ENCODE measurements at places on chromosomes 4 and X.
A peak's percentile ranks its signal among the peaks of the same experiment; 100 is the strongest.

GRCh38 chrX:40171513-40172400, 74.0 kb upstream of the BCOR start:
- peak; percentile 57 for DNase-seq

DNA sequence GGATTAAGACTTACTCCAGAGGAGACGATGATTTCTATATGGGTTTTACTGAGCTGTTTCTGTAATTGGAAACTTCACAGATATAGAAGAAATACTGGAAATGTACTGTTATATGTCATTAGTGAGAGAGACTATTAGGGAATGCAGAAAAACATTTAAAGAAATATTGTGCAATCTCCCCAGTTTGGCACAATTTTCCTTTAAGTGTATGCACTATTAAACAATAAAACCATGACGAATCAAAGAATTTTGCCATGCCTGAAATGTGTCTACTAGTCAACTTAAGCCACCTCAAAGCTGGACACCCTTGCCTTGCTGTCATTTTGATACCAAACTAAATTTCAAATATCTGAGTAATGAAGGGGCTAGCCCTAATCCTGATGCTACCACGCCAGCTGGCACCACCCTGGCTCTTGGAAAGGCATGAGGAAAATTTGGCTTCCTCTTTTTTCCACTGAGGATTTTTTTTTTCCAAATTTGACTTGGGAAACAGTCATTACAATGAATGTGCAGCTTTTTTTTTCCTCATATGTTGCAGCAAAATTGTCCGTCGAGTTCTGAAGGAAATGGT, 36.1 kb downstream of the MTTP start:
- no peak for DNase-seq

DNA sequence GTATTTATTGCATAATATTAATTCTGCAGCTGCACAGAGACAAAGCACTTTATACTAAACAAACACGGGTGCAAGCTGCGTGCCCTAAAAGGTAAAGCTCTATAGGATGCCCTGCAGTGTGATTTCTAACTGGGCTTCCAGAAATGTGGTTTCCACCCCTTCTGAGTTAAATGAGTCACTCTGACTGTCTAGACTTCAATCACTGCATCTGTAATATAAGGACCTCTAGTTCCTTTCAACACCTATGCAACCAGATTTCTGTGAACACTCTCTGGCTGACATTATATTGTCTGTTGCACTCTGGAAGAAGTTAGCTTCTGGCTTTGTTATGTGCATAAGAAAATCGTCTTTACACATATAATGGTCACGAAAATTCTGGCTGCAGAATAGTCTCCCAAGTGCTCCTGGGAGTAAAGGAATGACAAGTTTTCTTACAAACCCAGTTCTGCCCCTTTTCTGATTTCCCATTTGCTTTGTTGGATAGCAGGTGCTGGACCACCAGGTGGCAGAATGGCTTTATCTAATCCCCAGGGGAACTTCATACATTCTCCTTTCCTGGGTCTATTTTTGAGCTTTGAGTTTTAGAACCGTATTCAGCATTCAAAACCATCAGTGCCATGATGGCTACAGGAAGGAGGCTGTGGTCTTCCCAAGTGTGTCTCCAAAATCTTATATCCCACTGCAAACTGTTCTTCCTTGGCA, 842.2 kb downstream of the STIM2 start:
- peak; percentile 3 for DNase-seq

DNA sequence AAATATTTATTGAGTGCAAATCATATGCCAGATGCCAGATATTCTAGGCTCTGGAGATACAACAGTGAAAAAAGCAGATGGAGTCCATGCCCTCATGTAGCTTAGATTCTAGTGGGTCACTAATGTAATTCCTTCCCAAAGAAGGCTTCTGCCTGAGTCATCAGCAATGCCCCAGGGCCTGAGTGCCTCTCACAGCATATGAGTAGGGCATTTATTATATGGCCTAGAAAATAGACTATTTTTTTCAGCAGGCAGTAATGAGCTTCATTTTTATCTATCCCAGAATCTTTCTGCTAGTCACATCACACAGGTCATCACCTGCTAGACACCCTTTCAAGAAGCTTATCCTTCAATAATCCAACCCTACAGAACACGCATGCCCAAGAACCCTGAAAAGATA, 22.3 kb downstream of the TMEM31 start:
- no peak for DNase-seq

- DNase-seq = no peak
These were observed 6.7 kb downstream of the IRAK1 start for GRCh38 chrX:154013001-154013421.

GRCh38 chr4:80963051-80963450, 67.5 kb upstream of the BMP3 start:
- DNase-seq = no peak

DNA sequence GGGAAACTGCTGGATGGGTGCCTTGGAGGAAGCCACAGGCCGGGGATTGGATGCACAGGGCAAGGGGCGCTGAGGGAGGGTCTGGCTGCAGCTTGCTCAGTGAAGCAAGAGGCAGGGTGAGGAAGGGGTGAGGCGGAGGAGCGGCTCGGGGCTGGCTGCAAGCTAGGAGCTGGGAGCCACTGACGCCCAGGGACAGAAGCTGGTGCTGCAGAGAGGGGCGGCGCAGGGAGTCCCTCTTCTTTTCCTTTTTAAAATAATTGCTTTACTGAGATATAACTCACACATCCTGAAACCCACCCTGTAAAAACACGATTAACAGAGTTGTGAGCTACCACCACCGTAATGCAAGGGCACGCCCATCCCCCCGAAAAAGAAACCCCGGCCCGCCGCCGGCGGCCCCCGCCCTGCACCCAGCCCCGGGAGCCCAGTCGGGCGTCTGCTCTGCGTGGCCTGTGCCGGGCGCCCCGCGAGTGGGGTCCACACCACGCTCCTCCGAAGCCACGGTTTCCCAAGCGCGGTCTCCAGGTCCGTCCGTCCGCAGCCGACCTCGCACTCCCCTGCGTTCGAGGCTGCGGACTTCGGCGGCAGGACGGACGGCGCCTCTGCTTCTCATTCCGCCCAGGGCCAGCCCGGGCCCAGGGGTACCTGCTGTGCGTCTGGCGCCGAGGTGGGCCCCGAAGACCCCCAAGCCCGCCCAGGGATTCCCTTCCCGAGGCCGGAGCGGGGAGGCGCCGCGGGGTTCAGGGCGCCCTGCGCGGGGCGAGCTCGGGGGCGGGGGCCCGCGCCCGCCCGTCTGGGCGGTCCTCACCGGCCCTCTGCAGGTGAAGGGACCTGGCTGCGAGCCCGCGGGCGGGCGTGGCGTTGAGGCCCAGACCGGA, 866 bp upstream of the UVSSA start:
- peak; percentile 65 for DNase-seq

DNA sequence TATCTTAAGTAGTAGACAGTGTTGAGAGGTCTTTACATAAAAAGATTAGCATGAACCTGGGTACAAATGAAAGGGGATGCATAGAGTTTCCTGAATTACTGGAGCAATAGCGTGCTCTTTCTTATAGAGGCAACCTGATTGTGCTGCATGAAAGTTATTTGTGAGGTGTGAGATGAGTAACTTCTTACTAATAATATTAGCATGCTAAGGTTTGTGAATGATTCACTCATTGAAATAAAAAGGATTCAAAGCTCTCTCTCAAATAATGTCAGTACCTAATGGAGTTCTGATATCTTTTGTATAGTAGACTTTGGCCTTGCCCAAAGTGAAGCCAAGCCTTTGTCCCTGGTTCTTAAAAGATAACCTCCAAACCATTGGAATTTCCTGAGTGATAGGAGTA, 131.0 kb upstream of the CXXC4 start:
- no peak for DNase-seq

DNA sequence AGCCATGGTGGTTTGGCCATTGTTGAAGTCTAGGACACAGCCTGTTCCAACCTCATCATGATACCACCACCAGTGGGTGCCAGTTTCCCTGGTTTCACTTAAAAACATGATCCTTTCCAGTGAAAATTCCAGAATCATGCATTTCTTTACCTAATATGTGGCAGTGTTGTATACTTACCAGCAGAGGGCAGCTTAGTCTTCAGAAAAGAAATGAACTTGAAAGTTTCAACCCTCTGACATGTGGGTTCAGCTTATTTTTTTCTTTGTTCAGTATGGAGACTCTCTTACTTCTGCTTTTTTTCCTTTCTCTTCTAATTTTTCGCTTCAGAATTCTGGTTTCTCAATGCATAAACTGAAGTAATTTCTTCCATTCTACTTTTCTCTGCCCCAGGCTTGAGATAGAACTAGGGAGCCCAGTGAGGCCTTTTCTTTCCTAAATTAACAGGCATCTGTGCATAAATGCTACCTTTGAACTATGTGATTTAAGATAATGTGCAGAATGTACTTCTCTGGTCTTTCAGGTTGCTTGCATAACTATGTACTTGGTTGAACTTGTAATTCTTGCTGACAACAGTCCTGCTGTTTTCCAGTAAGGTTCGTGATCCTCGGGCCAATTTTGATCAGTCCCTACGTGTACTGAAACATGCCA, 10.7 kb downstream of the LIAS start:
- peak; percentile 92 for DNase-seq

DNA sequence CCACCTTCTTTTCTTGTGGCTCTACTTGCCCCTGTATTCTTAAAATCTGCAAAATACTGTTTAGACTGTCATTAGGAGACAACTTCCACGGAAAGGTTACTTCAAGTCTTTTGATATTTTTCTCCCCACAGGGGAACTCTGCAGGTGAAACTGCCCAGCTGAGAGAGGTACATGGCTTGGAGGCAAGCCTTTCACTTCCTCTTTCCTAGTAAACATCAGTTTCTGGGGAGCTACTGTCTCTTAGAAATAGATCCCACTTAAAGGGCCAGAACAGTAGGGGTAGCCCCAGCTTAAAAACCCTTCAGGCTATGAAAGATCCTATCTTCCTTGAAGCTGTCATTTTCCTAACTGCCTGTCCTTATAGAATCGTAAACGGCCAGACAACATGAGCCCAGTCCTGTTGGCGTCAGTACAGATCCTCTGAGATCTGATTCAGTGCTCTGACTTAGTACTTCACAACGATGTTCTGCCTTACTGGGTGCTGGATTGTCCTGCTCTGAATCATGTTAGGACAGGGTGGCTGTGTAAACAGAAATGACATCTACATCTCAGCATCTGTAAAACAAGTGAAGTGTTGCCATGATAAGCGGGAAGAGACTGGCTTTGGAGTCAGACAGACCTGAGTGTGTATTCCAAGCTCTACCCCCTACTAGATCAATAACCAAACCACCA, 102.1 kb downstream of the ITIH6 start:
- no peak for DNase-seq

DNA sequence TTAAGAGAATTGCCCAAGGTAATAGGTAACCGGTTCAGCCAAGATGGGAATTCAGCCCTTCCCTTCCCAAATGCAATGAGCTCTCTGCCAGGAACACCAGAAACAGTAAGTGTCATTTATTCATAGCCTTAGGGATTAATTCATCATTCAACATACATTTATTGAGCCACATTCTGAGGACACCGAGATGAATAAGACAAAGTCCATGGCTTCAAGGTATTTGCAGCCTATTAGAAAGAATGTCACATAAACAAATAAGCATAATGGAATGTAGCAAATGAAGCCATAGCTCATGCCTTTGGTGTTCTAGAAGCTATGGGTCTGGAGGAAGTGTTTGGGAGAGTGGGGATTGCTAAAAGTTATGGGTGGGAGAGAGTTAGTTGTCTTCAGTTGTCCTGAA, 6.3 kb upstream of the TAB3 start:
- DNase-seq = no peak

- DNase-seq = peak; percentile 27
These were observed 7.8 kb downstream of the YTHDC1 start for GRCh38 chr4:68342134-68342533.

- DNase-seq = no peak
These were observed 1.5 kb downstream of the CDX4 start for GRCh38 chrX:73448379-73448778.

GRCh38 chr4:86586626-86587380, 7.3 kb upstream of the PTPN13 start:
- peak; percentile 18 for DNase-seq

DNA sequence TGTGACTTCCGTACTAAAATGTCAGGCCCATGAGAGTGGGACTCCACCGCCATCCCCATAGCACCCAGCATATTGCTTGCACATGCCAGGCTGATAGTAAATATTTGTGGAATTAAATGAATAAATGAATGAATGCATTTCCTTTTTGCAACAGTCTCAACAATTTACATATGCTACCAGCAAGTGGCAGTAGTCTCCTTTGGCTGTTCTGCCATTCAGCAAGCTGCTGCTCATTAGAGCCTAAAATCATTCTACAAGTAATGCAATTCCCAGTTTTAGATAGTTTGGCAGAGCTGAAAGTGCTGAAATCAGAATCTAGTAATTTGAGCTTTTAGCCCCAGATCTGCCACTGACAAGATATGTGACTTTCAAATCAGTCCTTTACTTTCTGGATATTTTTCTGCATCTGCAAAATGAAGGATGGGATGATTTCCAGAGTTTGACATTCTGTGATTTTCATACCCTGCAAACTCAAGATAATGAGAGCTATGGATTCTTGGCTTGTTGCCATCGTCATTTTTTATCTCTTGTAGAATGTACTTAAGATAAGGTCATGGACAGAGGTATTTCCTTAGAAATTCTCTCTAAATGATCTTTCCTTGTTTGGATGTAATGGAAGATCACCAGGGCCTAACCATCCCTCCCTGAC, 35.7 kb upstream of the INTS6L start:
- DNase-seq = peak; percentile 58

- DNase-seq = no peak
These were observed 596.3 kb upstream of the TENM3 start for GRCh38 chr4:181646864-181647263.

- peak; percentile 24 for DNase-seq
These were observed 49.6 kb downstream of the LAMP2 start for GRCh38 chrX:120419463-120419862.

- DNase-seq = no peak
These were observed 340.3 kb upstream of the GRID2 start for GRCh38 chr4:91963486-91963885.

DNA sequence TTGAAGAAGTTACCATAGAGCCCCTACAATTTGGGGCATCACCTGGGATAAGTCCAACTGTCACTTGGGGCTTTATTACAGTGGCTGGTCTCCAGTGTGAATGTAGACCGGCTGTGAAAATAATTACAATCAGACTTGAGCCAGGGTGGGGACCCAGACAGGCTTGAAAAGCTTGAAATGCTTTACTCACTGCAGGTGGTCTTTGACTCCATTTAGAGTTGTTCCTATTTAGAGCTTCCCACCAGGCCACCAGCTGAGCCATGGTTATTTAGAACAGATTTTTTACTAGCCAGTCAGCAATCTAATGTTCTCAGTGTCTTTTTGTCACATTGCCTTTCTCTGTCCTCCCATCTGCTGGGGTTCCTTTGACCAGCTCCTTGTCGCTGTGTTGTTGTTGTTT, 5.7 kb downstream of the ARHGAP10 start:
- no peak for DNase-seq

- no peak for DNase-seq
These were observed 658.7 kb upstream of the EPHA5 start for GRCh38 chr4:66328803-66329574.

GRCh38 chr4:68145261-68145660, 15.6 kb upstream of the TMPRSS11F start:
- no peak for DNase-seq

GRCh38 chr4:137156807-137157206, 375.5 kb downstream of the PCDH18 start:
- DNase-seq = no peak
